ENCODE measurements at places on chromosomes 5 and 9.
A peak's percentile ranks its signal among the peaks of the same experiment; 100 is the strongest.

- DNase-seq = no peak
Measured at GRCh38 chr5:171596391-171596878, 177.0 kb downstream of the FGF18 start.

GRCh38 chr9:127140842-127141675 lies 18.6 kb upstream of the ANGPTL2 start:
- no peak for DNase-seq

- no peak for DNase-seq
Measured at GRCh38 chr9:74573640-74574191, 76.6 kb downstream of the RORB start.

- no peak for DNase-seq
Measured at GRCh38 chr9:18638371-18639249, 164.7 kb downstream of the ADAMTSL1 start.

DNA sequence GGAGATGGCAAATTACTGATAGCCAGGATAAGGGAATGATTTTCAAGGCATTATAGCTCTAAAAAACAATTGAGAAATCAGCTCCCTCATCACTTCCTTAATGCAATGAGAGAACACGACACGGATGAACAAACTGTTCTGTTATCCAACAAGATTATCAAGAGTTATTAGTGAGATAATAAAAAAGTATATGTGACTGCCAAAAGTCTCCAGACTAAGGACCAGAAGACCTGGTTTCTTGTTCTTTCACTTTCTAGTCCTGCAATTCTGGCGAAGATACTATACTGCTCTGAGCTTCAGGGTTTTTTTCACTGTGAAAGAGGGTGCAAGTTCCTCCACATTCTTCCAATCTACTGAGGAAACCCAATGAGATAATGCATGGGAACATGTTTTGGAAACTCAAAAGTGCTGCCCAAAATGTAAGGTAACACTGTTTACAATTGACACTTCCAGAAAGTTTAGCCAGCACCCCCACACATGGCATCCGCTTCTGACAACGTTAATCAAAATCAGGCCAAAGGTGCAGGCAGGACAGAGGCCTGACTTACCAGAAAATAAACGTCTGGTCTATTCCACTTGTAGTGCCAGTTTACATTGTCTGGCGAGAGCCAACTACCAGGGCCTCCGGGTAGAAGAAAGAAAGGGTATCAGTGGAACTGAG lies 254.2 kb downstream of the DOCK8 start:
- no peak for DNase-seq

GRCh38 chr9:75939536-75940111 lies 49.2 kb downstream of the PCSK5 start:
- DNase-seq = no peak

- DNase-seq = no peak
Measured at GRCh38 chr5:80128141-80128540, 93.0 kb downstream of the THBS4 start.

- no peak for DNase-seq
Measured at GRCh38 chr9:124295159-124295794, 37.5 kb downstream of the NEK6 start.

- DNase-seq = no peak
Measured at GRCh38 chr9:123911024-123911423, 18.9 kb downstream of the DENND1A start.

- DNase-seq = no peak
Measured at GRCh38 chr9:136470792-136471469, 11.9 kb downstream of the SEC16A start.

- DNase-seq = peak; percentile 29
Measured at GRCh38 chr5:74040065-74040551, 414.1 kb downstream of the ARHGEF28 start.

DNA sequence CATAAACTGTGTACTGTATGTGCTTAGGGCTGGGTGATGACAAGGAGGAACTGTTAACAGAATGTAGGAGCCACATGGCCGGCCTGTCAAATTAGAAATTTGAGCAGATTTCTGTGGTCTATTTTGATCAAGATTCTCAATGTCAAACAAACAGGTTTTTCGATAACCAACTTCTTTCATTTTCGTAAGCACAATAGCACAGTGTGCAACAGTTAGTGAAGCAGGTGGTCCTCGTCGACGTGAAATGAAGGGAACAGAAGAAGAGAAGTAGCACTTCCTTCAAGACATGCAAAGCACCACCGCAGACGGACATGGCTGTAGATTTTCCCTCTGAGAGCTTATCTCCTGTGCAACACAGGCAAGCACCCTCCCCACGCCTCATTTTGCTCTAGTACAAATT lies 252.1 kb downstream of the CRB2 start:
- DNase-seq = no peak

DNA sequence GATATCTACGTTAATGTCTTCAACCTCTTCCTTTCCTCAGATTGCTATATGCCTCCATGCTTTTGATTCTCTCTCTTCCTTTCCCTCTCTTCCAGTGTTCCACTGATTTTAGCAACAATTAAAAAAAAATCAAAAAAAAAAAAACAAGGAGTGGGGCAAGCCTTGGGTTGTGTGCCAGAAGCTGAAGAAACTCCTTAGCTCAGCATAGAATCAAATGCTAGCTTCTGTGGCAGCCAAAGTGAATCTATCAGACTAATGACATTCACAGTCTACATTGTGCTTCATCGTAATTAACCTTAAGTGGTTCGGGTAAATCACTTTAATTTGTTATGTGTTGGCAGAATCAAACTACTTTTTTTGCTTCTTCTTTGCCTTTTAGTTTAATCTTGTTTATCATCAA lies 237.3 kb downstream of the TMEM167A start:
- no peak for DNase-seq

DNA sequence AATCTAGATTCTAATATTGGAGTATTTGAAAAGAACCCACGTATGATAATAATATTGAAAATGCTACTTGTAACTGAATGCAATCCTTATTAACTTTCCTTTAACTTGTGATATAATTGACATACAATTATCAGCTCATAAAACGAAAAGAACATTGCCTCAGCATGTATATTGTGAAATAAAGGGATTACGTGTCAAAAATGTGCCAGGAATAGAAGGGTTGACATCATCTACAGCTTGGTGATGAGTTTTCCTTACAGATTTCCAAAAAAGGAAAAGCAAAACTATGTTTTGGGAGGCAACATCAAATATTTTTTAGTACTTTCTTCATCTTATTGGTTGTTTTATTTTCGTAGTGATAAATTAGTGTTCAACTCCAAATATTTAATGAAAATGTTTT lies 266.0 kb upstream of the PTGER4 start:
- DNase-seq = no peak

DNA sequence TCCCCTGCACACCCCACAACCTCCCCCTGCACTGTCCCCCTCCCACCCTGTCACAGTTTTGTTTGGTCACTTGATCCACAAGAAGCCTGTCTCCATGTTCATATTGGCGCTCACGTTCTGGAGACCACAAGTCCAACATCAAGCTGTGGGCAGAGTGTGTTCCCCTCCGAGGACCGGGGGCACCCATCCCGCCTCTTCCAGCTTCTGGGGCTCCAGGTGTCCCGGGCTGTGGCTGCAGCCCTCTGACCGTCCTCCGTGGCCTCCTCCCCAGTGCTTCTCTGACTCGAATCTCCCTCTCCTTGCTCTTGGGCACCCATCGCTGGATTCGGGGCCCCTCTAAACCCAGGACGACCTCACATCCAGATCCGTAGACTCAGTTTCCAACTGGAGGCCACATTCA lies 49.2 kb downstream of the PLEKHG4B start:
- no peak for DNase-seq

- DNase-seq = no peak
Measured at GRCh38 chr5:77696120-77696519, 57.6 kb upstream of the OTP start.

GRCh38 chr5:127536687-127537086 lies 19.2 kb downstream of the PRRC1 start:
- no peak for DNase-seq

- DNase-seq = no peak
Measured at GRCh38 chr5:171678646-171679045, 107.0 kb upstream of the SMIM23 start.

DNA sequence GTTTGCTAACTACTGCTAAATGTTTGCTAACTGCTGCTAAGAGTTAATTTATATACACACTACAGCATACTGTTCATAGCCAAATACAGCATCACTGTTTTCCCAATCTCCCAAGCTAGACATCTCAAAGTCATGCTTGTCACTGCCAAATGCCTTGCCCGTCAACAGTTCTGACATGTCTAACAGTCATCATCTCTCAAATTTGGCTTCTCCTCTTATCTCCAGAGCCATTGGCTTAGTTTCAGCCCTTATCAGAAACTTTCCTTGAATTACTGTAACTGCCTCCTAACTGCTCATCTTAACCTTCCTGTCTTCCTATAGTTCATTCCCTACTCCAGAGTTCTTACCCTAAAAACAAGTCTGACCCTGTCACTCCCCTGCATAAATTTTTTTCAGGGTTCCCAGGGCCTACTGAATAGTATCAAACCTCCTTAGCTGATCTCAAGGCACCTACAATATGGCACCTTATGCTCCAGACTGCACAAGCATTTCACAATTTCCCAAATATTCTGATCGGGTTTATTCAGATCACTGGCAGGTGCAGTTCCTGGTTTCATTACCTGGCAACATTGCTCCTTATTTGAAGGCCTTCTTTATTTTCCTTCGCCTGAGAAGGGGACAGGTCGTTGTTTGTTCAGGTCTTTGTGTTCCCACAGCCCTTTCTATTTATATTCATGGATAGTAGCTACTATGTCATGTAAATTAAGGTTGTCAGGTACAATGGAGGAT lies 55.9 kb upstream of the ANKRD55 start:
- no peak for DNase-seq

DNA sequence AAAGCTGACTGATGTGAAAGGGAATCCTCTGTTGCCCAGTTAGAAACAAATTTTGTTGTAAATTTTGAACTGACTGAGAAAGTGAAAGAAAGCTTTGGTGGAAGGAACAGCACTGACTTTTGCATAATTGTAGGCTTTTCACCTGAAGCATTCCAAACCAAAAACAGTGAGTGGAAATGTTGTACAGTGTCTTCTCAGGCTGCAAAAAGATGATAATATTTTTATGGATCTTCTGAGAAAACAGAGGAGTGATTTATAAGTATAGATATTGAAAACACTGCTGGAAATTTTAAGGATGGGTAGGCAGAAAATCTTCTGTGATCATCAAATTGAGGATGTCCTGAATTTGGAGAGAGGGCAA lies 40.0 kb downstream of the LURAP1L start:
- no peak for DNase-seq

- no peak for DNase-seq
Measured at GRCh38 chr9:16884373-16884772, 13.9 kb upstream of the BNC2 start.
